Natural killer cell treated with Interleukin-12 subunit alpha and Interleukin-12 subunit beta and Interleukin-15 and Interleukin-18, amount 100 ng/mL, for 72 hours (primary cell): ENCODE measurements at places on chromosomes 5 and 9. TPM values are rescaled to one million over a fixed set of nuclear protein-coding genes. Genes with fewer than 3 reads are reported as not detected.

DNA sequence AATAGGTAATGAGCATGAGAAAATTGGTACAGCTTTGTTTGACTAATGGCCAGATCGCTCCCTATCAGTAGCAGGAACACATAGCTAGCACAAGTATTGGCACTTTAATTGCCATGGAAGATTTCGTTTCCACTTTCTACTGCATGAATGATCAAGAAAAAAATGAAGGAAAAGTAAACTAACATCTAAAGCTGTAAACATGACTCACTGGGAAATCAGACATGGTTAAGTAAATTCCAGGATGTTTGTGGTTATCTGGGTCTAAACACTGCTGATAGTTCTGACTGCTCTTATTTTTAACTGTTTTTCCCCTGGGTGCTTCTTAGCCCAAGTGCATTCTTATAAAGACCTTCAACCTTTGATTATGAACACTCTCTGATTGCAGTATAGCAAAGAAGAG lies 388.9 kb downstream of the NR2F1-AS1 start:
- DNase-seq, result no peak

DNA sequence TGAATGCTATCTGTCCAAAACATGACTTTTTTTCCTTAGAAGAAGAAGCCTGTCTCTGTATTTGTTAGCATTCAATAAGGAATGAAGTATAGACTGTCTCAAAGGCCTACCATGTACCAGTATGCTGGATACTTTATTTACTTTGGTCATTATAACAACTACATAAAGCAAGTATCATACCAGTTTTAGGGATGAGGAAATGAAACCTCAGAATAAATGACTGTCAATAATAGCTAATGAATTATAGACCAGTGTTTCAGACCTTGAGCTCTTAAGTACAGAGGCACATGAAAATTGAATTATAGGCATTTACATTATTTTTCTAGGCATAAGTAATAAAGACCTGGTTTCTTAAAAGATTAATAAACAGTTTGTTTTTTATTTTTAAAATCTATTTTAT lies 166.4 kb upstream of the TLX3 start:
- DNase-seq, result no peak

DNA sequence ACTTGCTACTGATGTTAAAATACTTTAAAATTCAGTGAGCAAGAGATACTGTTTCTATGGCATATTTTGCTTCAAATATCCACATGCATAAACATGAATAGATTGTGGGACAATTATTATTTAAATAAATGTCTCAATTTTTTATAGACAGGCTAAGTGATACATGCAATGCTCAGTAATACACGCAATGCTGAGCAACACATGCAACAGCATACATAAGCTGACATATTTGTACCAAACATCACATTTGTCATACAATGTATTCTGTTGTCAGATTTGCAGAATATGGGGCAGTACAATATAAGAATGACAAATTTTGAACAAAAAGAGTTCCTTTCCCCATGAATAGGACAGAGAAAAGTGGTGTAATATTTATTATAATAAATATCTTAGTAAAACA lies 155.5 kb downstream of the PDE4D start:
- DNase-seq, result no peak

GRCh38 chr9:86668488-86668887 lies 278.8 kb downstream of the GAS1 start:
- no peak for DNase-seq

DNA sequence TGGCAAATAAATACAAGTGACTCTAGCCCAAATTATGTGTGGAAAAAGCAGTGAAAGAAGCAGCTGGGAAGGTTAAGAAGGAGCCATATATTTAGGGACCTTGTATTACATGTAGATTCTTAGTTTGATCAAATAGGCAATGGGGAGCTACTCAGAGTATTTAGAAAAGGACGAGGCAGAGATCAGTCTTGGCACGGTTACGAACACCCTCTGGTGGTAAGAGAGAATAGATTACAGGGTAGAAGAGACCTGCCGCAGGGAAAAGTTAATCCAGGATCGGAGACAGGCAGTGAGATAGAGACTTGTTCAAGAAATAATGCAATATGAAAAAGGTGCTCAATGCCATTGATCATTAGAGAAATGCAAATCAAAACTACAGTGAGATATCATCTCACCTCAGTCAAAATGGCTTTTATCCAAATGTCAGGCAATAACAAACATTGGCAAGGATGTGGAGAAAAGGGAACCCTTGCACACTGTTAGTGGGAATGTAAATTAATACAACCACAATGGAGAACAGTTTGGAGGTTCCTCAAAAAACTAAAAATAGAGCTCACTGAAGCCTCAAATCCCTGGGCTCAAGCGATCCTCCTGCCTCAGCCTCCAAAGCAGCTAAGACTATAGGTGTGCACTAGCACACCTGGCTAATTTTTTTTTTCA lies 12.0 kb downstream of the INIP start:
- DNase-seq, result no peak

DNA sequence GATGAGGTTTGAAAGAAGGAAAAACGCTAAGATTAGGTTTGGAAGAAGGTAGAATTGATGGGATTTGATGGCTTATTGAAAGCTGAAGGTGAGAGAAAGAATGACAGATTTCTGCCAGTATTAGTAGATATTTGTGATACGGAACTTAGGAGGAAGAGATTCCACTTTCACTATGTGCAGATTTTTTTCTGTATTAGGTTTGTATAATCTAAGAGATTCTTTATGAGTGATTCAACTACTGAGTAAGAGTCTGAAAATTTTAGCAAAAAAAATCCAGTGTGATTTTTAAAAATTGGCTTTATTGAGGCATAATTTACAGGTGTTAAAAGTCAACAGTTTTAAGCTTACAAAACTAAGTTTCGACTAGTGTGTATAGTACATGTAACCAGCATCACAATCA lies 54.1 kb downstream of the AP3S1 start:
- no peak for DNase-seq

- no peak for DNase-seq
These were observed 93.6 kb downstream of the SH3TC2 start for GRCh38 chr5:148969291-148969690.

Gene PHF24
- total RNA-seq, result not detected

Gene GSN
- 40.9 TPM for total RNA-seq

Gene C9orf85
- 10.7 TPM for total RNA-seq

Gene CDX1
- not detected for total RNA-seq

Gene IGFBPL1
- total RNA-seq, result not detected

Gene GADD45G
- 68.6 TPM for total RNA-seq
